ENCODE measurements at places on chromosomes 7 and 10. TPM values are rescaled to one million over a fixed set of nuclear protein-coding genes. Genes with fewer than 3 reads are reported as not detected.
A peak's percentile ranks its signal among the peaks of the same experiment; 100 is the strongest.

GRCh38 chr10:28587970-28588290 lies 55.0 kb downstream of the WAC start:
- H3K27me3 ChIP-seq: no peaks in the 10 kb centered on the region
- peaks cover 3% of the 10 kb centered on the region for H3K36me3 ChIP-seq
- H3K4me3 ChIP-seq: no peak overlapping the region
- H3K4me1 ChIP-seq: peaks cover 6% of the 10 kb centered on the region

GRCh38 chr10:130341356-130341755 lies 205.2 kb downstream of the GLRX3 start:
- no peak for DNase-seq
- H3K4me1 ChIP-seq: no peaks in the 10 kb centered on the region
- no peak overlapping the region for H3K4me3 ChIP-seq
- no peak overlapping the region for H3K27ac ChIP-seq
- no peaks in the 10 kb centered on the region for H3K27me3 ChIP-seq

GRCh38 chr10:69866246-69866687 lies 64.6 kb downstream of the COL13A1 start:
- no peak overlapping the region for H3K4me3 ChIP-seq
- DNase-seq: no peak
- no peaks in the 10 kb centered on the region for H3K36me3 ChIP-seq
- H3K27me3 ChIP-seq: no peaks in the 10 kb centered on the region

- peaks cover 35% of the 10 kb centered on the region for H3K4me1 ChIP-seq
- no peak overlapping the region for H3K4me3 ChIP-seq
- H3K27me3 ChIP-seq: no peaks in the 10 kb centered on the region
- H3K36me3 ChIP-seq: peaks cover 19% of the 10 kb centered on the region
- peak; percentile 29 for DNase-seq
Measured at GRCh38 chr7:1505731-1506550, 1.8 kb upstream of the INTS1 start.

DNA sequence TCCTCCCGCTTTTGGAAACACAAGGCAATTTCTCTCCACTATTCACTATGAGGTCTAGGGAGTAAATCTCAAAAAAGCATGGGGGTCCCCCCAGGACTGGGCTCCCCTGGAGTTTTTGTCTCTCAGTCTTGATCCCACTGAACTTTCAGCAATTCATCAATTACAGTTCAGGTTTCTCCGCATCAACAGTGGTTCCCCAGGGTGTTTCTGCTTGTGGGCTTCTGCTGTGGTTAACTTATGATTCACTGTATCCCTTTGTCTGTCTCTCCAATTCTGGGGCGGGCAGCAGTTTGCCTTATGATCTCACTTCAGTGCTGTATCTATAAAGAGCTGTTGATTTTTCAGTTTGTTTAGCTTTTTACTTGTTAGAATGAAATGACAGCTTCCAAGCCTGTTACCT lies 142.6 kb upstream of the CDC14C start:
- H3K36me3 ChIP-seq: no peaks in the 10 kb centered on the region
- H3K4me3 ChIP-seq: no peak overlapping the region
- H3K27me3 ChIP-seq: no peaks in the 10 kb centered on the region
- no peaks in the 10 kb centered on the region for H3K4me1 ChIP-seq

DNA sequence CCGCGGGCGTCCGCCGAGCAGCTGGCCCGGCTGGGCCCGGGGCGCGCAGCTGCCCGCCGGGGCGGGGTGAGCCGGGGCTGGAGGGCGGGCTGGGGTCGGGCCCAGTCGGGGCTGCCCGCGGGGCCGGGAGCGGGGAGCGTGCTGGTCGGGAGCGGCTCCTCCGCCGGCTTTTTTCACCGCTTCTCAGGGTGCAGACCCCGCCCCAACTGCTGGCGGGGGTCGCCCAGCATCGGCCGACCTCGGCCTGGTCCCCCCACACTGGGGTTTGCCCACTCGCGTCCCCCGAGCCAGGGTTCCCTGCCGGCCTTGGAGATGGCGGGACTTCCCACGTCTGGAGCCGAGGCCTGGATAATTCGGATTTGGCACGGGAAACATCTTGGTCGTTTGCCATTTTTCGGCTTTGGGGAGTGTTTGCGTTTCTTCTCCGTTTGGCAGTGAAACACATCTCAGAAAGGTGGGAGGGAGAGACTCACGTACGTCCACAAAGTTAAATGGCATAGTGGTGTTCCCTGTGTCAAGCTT lies 432 bp downstream of the TMEM248 start:
- H3K4me3 ChIP-seq: peak overlapping the region; percentile 76
- peak overlapping the region; percentile 93 for H3K27ac ChIP-seq
- H3K4me1 ChIP-seq: peaks cover 18% of the 10 kb centered on the region

GRCh38 chr7:95534796-95535195 lies 49.1 kb downstream of the ASB4 start:
- no peaks in the 10 kb centered on the region for H3K4me1 ChIP-seq
- H3K4me3 ChIP-seq: no peak overlapping the region
- H3K36me3 ChIP-seq: no peaks in the 10 kb centered on the region
- H3K27ac ChIP-seq: no peak overlapping the region

- H3K27ac ChIP-seq: no peak overlapping the region
- H3K27me3 ChIP-seq: no peaks in the 10 kb centered on the region
- no peak for DNase-seq
- no peaks in the 10 kb centered on the region for H3K4me1 ChIP-seq
- H3K36me3 ChIP-seq: no peaks in the 10 kb centered on the region
- no peak overlapping the region for H3K4me3 ChIP-seq
Measured at GRCh38 chr7:54964136-54964535, 54.7 kb upstream of the EGFR start.

DNA sequence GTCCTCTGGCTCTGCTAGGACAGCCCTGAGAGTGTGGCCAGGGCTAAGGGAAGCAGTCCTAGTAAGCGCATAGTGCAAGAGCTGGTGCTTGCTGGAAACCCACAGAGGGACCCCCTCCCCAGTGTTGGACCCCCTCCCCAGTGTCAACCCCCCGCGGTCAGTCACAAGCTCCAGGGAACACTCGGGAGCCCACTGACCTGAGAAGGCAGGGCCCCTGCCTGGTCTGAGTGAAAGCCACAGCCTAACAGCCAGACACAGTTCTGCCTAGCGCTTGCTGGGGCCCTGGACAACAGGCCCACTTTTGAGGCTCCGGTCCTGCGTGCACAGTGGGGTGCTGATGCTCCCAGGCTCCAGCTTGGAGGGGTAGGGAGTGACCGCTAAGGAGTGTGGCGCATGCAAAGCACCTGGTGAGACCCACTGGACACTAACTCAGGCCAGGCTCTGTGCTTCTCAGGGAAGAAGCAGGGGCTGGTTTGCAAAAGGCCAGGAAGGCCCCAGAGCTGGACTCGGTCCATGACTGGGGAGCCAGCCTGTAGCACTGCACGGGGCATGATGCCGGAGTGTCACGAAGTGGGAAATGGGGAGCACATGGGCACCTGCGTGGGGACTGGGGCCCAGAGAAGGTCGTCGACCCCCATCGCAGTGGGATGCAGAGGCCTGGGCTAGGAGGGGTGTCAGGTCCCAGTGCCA lies 175.8 kb upstream of the PPP2R2D start:
- DNase-seq: no peak
- H3K36me3 ChIP-seq: no peaks in the 10 kb centered on the region
- no peak overlapping the region for H3K4me3 ChIP-seq
- no peak overlapping the region for H3K27ac ChIP-seq
- no peaks in the 10 kb centered on the region for H3K27me3 ChIP-seq

DNA sequence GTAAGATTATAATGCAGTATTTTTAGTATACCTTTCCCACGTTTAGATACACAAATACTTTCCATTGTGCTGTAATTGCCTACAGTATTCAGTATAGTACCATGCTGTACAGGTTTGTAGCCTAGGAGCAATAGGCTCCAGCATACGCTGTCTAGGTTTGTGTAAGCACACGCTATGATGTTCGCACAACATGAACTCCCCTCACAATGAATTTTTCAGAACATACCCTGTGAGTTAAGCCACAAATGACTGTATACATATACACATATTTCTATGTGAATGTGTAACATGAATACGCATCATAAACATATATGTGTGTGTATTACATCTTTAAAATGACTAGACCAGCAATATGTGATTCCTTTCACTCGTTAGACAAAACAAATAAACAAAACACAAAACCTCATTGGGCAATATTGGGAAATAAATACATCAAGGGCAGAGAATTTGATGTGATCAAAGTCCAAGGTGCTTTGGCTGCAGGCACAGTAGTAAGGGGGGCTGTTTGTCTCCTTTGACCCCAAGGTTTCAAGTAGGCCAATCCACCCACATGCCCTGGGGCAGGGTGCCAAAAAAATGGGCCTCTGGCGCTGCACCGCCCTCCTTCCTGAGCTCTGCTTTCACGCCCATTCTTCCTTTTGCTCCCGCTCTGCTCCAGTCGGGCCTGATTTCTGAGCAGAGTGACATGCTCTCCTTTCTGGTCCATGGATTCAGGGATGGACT lies 33.9 kb downstream of the CHN2 start:
- no peaks in the 10 kb centered on the region for H3K36me3 ChIP-seq
- DNase-seq: no peak
- no peak overlapping the region for H3K4me3 ChIP-seq
- H3K27ac ChIP-seq: no peak overlapping the region
- no peaks in the 10 kb centered on the region for H3K27me3 ChIP-seq

- no peaks in the 10 kb centered on the region for H3K27me3 ChIP-seq
- no peak overlapping the region for H3K4me3 ChIP-seq
- H3K27ac ChIP-seq: no peak overlapping the region
Measured at GRCh38 chr10:20634839-20635238, 262.3 kb downstream of the NEBL start.

GRCh38 chr7:102073931-102074880 lies 212.5 kb upstream of the SH2B2 start:
- DNase-seq: no peak
- no peak overlapping the region for H3K27ac ChIP-seq
- no peaks in the 10 kb centered on the region for H3K27me3 ChIP-seq
- no peak overlapping the region for H3K4me3 ChIP-seq

Gene PRRT4
- total RNA-seq: 0.65 TPM

Gene PPIF
- 73.3 TPM for total RNA-seq

Measured in naive thymus-derived CD4-positive, alpha-beta T cell (primary cell).